ENCODE measurements at places on chromosomes 16 and 17.

DNA sequence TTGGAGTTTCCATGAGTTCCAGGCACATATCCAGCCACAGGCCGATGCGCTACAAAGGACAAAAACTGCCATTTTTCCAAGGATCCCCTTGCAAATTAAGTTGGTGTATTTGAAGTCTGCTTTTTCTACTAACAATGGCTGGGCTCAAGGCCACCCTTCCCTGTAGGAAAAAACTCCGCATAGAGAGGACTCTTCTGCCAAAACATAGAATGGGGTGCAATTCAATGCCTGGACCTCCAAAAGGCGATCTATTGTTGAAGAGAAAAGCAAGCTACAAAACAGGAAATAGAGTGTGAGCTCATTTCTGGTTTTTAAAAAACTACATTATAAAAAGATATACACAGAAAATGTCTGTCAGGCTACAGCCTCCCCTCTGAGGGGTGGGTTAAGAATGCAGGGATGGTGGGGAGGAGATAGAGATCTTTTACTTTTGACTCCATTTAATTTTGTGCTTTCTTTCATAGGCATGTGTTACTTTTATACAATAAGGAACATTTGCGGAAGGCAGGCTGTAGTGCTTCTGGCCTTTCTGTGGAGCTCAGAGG lies 22.9 kb upstream of the PRSS54 start:
- DNase-seq = no peak

DNA sequence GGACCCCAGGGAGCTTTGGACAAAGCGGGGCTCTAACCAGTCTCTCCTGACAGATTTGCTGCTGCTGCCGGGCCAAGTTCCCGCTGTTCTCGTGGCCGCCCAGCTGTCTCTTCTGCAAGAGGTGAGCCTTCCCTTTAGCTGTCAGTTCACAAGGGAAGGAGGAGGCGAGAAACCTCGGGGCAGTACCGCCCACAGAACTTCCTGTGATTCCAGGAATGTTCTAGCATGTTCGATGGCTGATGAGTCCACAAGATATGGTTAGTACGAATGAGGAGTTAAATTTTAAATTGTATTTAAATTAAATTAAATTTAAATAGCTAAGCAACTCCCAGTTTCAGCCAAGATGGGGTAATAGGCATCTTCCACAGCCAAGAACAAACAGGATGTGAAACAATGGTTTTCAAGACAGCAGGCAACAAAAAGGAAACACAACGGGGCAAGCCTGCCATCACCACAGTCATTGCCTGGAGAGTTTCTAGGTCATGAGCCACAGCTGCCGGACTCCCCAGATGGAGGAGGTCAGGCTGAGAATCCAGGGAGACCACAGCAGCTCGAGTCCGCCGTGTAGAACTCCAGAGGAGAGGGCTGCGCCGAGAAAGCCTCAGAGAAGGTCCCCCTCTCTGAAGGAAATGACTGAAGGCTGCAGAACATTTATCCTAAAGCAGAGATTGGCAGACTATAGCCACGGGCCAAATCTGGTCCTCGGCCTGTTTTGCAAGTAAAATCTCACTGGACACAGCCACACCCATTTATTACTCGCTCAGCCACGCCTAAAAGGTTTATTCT lies 9.5 kb upstream of the TCF25 start:
- DNase-seq = no peak

- DNase-seq = no peak
Measured at GRCh38 chr16:782258-782657, 5.9 kb downstream of the RPUSD1 start.

DNA sequence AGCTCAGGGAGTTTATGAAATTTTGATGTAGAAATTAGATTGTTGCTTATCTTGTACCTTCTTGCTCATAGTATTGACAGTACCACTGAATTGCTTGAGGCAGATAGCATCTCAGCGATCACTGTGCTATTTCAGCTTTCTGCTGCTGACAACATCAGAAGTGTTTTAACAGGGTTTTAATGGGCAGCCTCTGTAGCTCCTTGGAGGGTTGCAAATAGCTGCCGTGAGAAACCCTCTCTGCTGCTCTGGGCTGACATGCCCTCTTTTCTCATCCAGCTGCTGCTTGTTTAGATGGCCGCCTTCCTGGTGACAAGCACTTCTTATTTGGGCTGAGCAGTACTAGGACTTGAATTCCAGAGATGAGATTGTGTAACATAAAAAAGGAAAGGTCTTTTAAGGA lies 180.2 kb upstream of the TBX2 start:
- DNase-seq = no peak

DNA sequence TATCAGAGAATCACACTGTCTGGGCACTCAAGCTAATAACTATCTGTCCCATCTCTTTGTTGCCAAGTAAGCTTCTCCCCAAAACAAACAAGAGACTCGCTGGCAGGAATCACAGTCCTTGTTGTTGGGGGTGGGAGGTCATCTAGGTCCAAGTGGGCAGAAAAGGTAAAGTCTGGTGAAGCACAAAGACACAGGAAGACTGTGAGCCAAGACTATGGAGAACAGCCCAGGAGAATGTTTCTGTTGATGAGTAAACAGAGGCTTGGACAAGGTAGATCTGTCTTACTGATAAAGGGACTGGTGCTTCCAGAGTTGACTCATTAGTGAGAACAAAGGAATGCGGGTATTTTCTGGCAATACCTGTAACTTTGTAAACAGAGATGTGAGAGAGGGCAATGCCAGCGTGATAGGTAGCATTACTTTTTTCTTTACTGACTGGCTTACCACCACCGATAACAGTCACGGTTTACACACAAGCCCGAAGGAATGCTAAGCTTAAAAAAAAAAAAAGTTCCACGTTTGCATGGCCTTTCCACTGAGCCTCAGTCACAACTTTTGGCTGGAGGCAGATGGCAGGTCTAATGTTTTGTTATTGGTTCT lies 11.5 kb upstream of the MMD start:
- no peak for DNase-seq

- no peak for DNase-seq
Measured at GRCh38 chr17:82383411-82383810, 11.8 kb downstream of the UTS2R start.

All from dorsolateral prefrontal cortex (tissue), 122 donors.